ENCODE measurements at places on chromosomes 7 and 10.
A peak's percentile ranks its signal among the peaks of the same experiment; 100 is the strongest.

DNA sequence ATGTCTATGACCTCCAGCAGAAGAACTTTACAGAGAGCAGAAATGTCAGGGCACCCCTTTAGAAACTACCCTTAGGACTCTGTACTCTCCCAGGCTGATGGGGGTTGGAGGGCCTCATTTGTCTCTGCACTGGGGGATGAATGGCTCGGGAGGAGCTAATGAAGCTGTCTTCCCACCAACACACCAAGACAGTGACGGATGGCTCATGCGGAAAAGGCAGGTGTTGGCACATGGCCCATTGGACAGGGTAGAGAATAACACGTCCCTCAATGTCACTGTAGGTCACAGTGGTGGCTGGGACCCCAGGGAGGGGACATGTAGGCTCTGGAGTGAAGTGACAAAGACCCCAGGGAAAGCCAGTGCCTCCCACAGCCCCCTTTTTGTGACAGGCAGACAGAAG is 64.0 kb upstream of the PCBD1 start:
- no peak for DNase-seq

GRCh38 chr7:18356191-18356645 is 139.3 kb upstream of the HDAC9 start:
- peak; percentile 26 for DNase-seq

GRCh38 chr10:8656261-8656660 is 601.8 kb downstream of the GATA3 start:
- DNase-seq, result no peak

DNA sequence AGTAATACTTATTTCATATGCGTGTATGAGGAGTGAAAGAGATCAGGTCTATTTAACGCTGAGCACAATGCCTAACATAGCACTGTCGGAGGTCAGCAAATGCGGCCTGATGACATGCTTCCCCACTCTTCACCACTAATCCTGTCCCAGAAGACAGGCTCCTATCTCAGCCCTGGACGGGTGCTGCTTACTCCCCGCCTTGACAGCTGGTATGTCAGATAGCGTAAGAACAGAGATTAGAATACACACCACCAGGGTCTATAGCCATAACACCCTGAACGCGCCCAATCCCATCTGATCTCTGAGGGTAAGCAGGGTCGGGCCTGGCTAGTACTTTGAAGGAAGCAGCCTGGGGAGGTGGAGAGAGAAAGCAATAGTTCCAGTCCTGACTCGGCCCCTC is 32.3 kb upstream of the TM9SF3 start:
- DNase-seq, result no peak

GRCh38 chr10:24465124-24465874 is 256.4 kb downstream of the KIAA1217 start:
- no peak for DNase-seq

DNA sequence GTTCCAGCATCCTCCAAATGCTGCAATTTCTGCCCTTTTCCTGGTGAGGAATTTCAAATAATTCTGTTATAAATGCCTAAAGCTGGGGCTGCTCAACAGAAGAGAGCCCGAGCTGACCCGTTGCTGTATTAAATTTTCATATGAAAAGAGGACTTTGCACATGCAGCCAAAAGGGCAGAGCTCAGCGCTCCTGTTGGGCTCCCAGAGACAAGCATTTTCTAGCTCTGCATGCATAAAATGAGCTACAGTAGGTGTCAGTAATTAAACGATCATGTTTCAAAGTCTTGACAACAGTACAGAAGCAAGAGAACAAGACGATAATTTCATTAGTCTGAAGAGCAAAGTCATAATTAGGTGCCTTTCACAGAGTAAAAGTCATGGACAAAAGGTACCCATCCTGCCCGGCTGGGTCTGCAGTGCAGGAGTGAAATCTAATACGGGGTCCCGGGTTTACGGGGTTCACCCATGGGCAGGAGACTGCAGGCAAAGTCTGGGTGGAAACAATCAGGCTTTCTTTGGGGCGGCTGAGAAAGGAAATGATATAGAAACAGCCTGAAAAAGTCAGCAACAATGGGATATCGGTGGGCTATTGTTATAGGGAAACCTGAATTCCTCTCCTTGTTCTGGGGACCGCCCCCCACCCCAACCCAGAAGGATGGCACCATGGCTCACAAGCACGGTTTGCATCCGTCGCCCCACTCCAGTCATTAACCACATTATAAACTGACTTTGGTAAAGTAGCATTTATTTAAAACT is 66.0 kb downstream of the EBF3 start:
- DNase-seq, result no peak

GRCh38 chr7:139117599-139118233 is 8.2 kb upstream of the ZC3HAV1 start:
- no peak for DNase-seq

- DNase-seq, result peak; percentile 9
Measured at GRCh38 chr10:88181902-88182600, 318.6 kb downstream of the PTEN start.

- DNase-seq, result peak; percentile 61
Measured at GRCh38 chr10:124741281-124741921, 2.8 kb downstream of the FAM53B start.

DNA sequence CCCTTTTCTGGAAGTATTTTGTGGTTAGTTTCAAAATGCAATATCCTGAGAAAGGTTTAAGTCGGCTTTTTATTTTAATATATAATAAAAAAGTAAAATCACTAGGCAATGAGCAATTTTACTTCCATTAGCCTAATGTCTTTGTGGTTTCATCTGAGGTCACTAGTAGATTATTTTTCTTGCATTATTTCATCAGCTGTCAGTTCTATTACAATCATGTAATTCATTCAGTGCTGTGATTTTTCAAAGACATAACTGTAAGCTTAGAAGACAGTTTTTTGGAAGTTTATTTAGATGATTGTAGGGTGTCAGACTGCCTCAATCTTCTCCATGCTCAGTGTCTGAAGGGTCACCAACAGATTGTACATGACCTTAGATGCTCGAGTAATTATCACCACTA is 568.0 kb upstream of the GALNT17 start:
- no peak for DNase-seq

GRCh38 chr7:11006291-11006690 is 32.6 kb downstream of the PHF14 start:
- no peak for DNase-seq

DNA sequence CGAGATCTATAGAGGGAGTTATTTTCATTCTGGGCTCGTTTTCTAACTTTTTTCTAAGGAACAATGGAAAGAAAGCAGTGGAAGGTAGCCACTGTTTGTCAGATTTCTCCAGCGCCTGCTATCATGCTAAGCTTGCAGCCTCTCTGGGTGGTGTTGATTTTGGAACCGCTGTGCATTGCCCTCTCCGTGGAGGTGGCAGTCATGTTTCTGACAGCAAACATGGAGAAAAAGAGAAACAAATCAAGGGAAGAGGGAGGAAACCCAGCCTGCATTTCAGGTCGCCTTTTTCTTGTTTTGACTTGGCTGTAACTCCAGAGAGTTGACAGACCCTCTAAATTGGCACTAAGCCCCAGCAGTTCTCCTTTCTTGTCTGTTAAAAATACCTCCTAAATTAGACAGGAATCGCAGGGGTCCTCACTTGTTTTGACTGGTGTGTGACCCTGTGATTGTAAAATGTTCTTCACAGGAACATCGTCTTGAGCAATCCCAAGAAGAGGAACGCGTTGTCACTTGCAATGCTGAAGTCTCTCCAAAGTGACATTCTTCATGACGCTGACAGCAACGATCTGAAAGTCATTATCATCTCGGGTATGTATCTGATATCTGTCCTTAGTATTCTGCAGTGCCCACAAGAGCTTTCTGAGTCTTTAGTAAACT is 4.8 kb downstream of the ECHDC3 start:
- no peak for DNase-seq

GRCh38 chr7:70098905-70099672 is 500.8 kb downstream of the AUTS2 start:
- no peak for DNase-seq

GRCh38 chr7:36490419-36490830 is 100.8 kb downstream of the ANLN start:
- DNase-seq, result no peak

GRCh38 chr7:150357771-150358427 is 10.7 kb upstream of the REPIN1 start:
- DNase-seq, result no peak

GRCh38 chr10:91908337-91909116 is 759 bp downstream of the FGFBP3 start:
- DNase-seq, result peak; percentile 86

DNA sequence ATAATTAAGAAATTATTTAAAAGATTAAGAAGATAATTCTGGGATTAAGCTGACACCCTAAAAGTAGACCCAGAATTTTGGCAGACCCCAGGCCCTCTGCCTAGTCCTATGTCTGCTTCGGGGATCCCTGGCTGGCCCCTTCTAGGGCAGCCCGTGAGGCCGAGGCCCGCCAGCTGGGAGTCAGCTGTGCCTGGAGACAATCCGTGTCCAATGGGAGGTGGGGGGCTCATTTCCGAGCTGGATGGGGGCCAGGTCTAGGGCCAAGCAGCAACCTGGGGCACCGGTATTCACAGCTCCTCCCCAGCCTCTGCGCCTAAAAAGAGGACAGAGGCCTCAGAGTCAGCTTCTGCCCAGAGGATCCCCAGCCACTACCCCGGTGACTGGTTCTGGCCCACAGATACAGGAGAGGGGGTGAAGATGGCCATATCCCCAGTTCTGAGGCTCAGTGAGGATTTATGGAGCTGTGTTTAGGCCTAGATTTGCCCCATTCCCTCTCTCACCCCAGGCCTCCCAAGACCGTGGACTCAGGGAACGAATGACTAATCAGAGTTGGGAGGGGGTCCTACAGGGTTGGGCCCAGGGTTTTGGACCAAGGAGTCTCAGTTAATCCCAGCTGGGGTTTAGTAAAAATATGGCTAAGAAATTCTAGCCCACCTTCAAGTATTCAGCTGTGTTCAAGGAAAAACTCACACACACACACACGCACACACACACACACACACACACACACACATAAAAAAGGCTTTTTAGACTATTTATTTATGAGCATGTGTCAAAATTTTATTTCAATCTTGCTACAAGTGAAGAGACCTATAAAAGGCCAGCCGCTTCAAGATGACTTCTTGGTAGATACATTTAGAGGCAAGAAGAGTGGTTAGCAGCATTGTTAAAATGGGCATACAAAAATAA is 37.4 kb upstream of the LBX1 start:
- DNase-seq, result no peak

- DNase-seq, result no peak
Measured at GRCh38 chr7:138935465-138936011, 45.7 kb downstream of the KIAA1549 start.

GRCh38 chr10:852386-852785 is 79.1 kb downstream of the LARP4B start:
- no peak for DNase-seq

GRCh38 chr7:128701062-128701785 is 29.1 kb downstream of the GARIN1A start:
- no peak for DNase-seq

DNA sequence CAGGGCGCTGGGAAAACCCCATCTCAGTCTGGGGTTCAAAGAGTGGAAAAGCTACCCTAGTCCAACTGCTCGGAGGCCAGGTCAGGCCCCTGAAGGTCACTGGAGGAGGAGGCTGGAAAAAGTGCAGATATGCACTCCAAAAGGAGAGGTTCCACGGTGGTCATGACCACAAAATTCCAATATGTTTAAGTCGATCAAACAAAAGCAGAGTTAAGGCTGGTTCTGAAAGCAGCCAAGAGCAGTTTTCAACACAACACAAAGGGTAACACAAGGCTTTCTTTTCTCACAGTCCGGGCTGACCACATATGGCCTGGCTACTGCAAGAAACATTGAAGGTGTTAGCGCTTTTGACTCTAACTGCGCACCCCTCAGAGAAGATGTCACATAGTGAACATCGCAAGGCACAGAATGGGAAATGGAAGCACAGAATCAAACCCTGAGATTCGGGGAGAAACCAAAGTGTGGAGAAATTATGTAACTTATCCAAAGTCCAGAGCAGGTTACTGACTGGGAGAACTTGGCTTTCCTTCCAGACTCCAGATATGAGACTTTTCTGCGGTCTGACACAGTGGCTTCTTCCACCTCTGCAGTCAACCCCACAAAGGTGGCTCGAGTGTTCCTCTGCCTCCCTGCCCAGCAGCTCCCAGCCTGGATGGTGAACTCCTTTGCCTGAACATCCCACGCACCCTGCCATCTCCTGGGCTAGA is 1.3 kb upstream of the GRB10 start:
- no peak for DNase-seq

DNA sequence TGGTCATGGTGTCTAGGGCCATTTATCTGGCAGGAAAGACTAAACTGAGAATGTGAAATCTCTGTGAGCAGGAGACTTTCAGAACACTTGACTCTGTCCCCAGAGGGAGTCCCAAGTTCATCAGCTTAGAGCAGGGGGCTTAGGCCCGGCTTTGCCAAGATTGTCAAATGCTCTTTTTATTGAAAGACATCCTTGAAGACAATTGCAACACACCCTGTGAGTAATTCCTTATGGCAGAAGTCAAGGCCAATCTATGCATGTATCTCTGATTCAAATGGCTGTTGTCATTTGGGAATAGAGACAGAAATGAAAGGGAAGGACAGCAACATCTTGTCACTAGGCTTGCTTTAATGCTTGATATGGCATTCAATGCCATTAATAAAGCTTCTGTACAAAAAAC is 33.7 kb downstream of the BAMBI start:
- no peak for DNase-seq

DNA sequence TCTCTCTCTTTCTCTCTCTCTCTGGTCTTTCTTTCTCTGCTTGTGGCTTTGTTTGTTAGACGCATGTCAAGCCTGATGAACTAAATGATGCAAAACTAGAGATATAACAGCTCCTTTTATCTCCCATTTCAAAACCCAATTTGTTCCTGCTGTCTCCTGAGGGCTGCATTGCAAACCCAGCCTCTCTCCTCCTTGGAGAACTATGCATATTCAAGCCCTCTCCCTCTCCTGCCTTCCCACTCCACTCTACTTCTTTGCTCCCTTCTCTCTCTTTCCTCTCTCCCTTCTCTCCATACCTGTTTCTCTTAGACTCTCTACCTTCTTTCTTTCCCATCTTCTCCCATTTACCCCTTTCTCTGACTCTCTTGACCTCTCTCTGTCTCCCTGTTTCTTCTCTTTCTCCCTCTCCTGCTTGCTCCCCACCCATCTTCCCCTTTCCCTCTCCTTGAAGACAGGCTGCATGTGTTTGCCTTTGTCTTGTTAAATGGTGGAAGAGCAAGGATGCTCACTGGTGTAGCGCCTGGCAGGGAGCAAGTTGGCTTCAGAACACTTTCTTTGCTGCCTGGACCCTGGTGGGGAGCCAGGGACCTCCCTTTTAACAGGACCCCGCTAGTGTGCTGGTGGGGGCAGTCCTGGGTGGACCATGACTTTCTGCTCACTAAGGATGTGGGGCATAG is 142.9 kb downstream of the CDH23 start:
- no peak for DNase-seq

GRCh38 chr10:89074120-89074519 is 83.5 kb downstream of the FAS start:
- no peak for DNase-seq

- DNase-seq, result no peak
Measured at GRCh38 chr10:104096692-104097091, 11.0 kb upstream of the COL17A1 start.

GRCh38 chr10:35274498-35275060 is 61.7 kb upstream of the CCNY start:
- no peak for DNase-seq

GRCh38 chr10:44253769-44254462 is 131.0 kb downstream of the CXCL12 start:
- DNase-seq, result no peak
